Inflammatory macrophage (primary cell): ENCODE measurements at places on chromosomes 12 and 14.

DNA sequence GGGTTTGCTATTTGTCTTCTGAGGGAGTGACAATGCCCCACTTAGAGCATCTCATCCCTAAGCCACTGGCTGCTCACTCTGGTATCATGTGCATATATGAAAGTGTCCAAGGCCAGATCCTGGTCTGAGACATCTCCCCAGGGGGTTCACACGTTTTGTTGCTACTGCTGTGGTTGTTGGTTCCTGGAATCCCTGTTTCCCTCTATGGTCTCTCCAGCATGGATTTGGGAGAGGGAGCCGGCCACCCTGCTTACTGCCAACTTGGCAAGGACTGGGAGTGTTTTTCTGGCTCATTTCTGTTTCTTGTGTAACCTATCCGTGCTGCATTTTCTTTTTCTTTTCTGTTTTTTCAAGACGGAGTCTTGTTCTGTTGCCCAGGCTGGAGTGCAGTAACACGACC is 101.3 kb upstream of the MAX start:
- no peak for DNase-seq

- no peak for DNase-seq
These were observed 3.1 kb downstream of the C14orf180 start for GRCh38 chr14:104582662-104583061.

GRCh38 chr14:105119408-105120025 is 49.1 kb downstream of the JAG2 start:
- DNase-seq = no peak

GRCh38 chr12:97801471-97802059 is 339.0 kb downstream of the RMST start:
- DNase-seq = no peak

GRCh38 chr12:67656251-67656650 is 7.7 kb downstream of the DYRK2 start:
- peak; percentile 8 for DNase-seq

DNA sequence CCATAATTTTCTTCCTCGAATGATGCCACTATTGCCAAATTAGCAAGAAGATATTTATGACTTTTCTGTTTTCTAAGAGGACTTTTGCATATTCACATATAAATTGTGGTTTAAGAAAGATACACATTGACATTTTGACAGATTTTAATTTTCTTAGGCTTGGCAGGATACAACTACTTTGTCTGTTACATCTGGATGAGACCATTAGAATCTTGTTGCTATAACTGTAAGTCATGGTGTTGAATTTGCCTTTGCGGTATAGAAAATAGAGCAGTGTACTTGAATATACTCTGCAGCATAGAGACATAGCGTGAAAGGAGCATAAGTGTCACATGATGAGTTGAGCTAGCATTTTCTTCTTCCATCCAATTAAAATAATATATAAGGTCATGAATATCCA is 169.3 kb downstream of the FUT8 start:
- no peak for DNase-seq

DNA sequence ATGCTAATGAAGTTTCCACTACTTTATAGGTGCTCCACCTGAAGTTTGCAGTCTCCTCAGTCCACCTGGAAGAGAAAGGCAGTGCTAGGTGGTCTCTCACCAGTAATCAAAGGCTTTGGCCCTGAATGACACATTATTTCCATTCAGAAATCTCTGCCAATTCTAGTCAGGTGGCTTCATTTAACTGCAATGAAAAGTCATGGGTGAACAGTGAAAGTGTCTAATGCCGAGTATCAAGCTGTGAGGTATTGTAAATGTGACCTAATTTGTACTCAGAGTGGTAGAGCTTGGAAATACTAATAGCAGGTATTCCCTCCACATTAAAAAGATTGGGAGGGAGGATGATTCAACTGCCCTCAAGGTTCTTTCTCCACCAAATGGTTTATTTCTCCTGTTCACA is 220.9 kb upstream of the LRFN5 start:
- DNase-seq = no peak

DNA sequence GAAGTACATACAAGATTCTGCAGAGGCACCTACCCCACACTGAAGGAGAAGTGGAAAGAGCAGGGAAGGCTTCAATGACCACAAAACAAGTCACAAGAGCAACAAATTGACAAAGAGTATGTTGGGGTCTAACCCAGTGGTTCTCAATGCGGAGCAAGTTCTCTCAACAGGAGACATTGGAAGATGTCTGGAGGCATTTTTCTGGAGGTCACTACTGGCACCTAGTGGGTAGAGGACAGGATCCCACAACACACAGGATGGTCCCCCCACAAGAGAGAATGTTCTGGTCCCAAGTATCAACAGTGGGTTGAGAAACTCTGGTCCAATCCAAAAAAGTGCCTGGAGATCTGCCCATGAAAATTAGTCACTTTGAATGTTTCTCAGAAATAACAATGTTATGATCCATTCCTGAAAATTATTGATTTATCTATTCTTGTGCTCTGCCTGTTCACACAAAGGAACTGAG is 3.4 kb downstream of the SSH1 start:
- DNase-seq = peak; percentile 61

DNA sequence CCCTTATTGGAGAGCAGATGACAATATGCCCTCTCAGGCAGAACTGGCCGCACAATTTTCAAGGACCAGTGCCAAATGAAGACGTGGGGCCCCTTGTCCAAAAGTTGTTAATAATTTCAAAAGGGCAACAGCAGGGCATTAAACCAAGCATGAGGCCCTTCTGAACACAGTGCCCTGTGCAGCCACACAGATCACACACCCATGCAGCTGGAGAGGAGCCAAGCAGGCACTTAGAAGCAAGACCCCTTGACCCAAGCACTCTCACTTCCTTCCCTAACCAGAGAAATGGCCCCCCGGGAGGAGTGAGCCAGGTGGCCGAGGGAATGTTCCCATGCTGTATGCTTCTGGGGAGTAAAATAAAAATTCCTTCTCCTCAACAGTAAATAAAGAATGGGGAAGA is 114.0 kb upstream of the TMPO start:
- no peak for DNase-seq

- no peak for DNase-seq
These were observed 244.9 kb upstream of the LRIG3 start for GRCh38 chr12:59164991-59165718.

GRCh38 chr14:83632375-83632774 is 1897.6 kb upstream of the FLRT2 start:
- no peak for DNase-seq

- DNase-seq = no peak
These were observed 138.8 kb downstream of the GLT1D1 start for GRCh38 chr12:128992116-128992515.

- DNase-seq = peak; percentile 15
These were observed 312.9 kb downstream of the ITPR2 start for GRCh38 chr12:26520109-26520508.

DNA sequence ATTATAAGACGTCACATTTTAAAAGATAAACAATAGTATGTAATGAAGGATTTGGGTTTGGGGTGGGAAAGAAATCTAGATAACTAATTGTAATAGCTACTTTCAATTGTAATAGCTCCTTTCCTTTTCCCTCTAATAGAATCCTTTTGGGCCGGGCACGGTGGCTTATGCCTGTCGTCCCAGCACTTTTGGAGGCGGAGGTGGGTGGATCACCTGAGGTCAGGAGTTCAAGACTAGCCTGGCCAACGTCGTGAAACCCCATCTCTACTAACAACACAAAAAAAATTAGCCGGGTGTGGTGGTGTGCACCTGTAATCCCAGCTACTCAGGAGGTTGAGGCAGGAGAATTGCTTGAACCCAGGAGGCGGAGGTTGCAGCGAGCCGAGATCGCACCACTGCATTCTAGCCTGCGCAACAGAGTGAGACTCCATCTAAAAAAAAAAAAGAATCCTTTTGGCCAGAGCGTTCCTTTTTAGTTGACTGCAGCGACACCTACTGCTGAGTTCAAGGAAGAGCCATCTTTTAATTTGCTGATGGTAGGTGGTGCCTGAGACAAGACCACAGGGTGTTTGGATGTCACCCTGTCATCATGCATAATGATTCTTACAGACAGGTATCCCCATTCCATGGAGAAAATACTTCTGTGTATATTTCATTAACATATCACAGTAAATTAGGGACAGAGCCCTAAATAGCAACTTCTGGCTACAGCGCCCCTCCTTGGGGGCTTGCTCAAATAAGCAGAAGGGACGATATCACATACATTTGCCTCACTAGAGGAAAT is 79.5 kb downstream of the ARMH4 start:
- DNase-seq = peak; percentile 59

- DNase-seq = no peak
These were observed 51.9 kb downstream of the SYNE3 start for GRCh38 chr14:95464514-95464913.

DNA sequence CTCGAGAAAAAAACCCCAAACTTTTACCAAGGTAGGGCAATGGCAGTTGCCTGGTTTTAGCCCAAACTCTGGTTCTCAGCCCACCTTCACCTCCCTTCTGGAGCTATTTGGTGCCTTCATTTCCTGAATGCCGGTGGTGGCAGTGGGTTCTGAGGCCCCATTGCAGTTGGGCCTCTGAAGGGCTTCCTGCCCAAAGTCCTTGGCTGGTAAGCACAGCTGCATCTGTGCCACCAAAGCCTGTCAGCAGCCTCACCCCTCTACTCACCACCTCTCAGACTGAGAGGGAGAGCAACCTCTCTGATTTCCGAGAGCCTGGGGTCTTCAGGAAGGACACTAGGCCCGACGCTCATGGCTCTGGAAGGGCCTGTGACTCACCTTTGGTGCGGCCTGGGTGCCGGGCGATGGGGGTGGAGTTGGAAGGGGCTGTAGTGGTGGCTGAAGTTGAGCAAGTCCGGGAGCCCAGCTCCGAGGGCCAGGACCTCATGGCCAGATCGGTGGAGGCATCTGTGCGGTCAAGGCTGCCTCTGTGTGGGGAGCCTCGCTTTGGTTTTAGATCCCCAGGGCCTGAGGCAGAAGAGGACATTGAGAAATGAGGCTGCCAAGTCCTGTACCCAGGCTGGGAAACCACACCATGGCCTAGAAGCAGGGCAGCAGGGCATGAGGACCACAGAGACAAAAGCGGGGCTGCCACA is 38.6 kb upstream of the GPR68 start:
- no peak for DNase-seq

- no peak for DNase-seq
These were observed 680.9 kb upstream of the TBX3 start for GRCh38 chr12:115364921-115365320.

- no peak for DNase-seq
These were observed 52.9 kb upstream of the DLK1 start for GRCh38 chr14:100673807-100674154.

- DNase-seq = no peak
These were observed 6.3 kb downstream of the YBX3 start for GRCh38 chr12:10716704-10717315.

DNA sequence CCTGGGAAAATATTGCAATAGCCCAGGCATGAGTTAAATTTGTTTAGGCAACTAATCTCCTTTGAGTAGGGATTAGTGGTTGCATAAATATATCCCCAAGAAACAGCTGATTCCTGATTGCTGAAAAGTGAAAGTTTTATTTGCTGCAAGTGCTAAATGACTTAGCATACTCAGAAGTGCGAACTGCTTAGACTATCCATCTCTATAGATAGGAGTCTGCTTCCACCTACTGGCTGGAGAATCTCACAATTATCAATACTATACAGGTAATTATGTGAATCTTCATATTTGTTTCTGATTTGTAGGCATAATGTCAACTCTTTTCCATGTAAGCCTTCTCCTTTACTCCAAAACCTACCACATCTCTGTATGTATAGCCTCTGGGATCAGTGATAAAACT is 12.0 kb upstream of the SLCO1B3 start:
- DNase-seq = no peak

- DNase-seq = no peak
These were observed 53.7 kb upstream of the INSM2 start for GRCh38 chr14:35480119-35480769.

- DNase-seq = peak; percentile 29
These were observed 1494.7 kb upstream of the TMEM132C start for GRCh38 chr12:126772171-126772864.

DNA sequence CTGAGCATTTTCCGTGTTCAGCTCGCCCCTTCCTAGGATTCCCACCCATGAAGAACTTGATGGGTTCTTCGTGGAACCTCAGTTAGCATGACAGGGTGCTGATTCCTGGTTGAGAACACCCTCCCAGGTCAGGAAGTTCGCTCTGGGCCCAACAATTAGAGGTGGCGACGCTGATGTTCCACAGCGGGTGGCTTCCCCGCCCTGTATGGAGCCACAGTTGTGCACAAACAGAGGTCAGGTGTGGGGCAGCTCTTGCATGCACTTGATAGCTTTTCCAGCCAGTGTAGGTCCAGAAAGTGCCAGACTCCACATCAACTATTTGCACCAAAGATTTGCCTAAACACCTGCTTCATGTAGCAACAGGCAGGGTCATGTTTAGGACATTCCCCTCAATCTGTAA is 788.2 kb downstream of the MED13L start:
- no peak for DNase-seq

- DNase-seq = no peak
These were observed 357.3 kb upstream of the RGS6 start for GRCh38 chr14:71574976-71575375.
